ENCODE measurements at places on chromosomes 11 and 22.

DNA sequence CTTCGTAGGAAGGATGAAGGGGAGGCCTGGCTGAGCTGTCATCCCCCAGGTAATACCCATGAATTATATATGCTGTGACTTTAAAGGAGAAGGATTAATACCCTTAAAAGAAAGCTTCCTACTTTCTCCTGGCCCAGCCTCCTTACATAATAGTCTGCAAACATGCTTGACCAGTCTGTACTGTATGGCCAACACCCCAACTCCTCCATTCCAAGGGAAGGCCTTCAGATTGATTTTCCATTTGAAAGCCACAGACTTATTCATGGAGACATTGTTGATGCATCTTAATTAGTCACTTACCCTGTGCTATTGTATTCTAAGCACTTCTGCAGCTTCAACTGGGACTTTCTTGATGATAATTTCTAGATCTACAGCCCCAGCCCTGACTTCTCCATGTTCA is 2.0 kb downstream of the PAAF1 start:
- no peak for DNase-seq

- DNase-seq = no peak
Observed at GRCh38 chr11:61754534-61755482, 2.4 kb downstream of the MYRF start.

- no peak for DNase-seq
Observed at GRCh38 chr22:27726331-27726685, 75.2 kb downstream of the MN1 start.

DNA sequence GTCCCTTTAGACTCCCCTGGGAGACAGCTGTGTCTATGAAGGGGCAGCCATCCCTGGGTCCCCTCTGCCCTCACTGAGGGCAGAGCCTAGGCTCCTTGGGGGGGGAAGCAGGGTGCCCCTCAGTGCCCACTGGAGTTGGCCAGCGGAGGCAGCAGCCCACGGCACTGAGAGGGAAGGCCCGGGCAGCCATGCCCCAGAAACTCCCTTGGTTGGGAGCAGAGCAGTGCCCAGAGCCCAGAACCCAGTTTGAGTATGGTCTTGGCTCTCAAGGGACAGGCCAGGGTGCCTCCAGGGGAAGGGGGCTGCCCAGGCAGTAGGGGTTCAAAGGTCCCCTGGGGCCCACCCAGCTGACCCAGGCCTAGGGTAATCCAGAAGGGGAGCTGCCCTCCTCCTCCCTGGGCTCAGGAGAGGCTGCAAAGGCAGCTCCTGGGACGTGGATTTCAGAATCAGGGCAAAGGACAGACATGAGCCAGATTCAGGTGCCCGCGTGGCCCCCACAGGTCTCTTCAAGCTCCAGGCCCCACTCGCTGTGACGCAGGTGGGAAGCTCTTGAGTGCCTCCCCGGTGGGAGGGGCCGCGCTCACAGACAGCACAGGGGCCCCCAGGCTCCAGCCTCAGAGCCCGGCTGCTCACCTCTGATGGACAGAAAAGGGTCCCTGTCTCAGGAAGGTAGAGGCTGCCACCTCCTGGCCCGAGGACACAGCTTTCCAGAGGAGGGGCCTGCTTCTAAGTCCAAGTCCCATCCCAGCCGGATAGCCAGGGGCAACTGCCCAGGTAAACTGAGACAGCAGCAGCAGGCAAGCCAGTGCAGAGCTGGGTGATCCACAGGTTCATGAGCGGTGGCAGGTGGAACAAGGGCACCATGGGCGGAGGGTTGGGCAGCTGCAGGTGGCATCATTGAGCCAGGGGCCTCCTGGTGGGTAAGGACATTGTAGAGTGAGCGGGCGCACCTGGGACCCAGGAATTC is 2.6 kb downstream of the C11orf21 start:
- DNase-seq = no peak

DNA sequence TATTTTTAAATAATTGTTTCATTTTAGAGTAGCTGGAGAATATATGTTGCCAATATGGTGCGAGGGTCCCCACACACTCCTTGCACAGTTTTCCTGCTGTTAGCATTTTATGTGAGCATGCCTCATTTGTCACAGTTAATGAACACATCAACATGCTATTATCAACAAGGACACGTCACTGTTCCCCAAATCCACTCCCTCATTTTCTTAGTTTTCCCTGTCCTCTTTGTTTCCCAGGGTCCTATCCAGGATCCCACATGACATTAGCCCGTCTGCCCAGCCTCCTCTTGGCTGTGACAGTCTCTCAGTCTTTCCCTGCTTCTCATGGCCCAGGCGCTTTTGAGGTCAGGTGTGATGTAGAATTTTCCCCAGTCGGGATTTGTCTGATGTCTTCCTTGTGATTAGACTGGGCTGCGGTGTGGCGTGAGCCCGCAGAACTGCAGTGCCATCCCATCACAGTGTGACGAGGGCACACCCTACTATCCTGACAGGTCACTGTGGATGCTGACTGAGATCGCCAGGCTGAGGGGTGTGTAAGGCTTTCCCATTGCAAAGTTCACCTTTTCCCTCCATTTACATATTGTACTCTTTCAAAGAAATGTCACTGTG is 450.6 kb upstream of the B3GAT1 start:
- DNase-seq = no peak

DNA sequence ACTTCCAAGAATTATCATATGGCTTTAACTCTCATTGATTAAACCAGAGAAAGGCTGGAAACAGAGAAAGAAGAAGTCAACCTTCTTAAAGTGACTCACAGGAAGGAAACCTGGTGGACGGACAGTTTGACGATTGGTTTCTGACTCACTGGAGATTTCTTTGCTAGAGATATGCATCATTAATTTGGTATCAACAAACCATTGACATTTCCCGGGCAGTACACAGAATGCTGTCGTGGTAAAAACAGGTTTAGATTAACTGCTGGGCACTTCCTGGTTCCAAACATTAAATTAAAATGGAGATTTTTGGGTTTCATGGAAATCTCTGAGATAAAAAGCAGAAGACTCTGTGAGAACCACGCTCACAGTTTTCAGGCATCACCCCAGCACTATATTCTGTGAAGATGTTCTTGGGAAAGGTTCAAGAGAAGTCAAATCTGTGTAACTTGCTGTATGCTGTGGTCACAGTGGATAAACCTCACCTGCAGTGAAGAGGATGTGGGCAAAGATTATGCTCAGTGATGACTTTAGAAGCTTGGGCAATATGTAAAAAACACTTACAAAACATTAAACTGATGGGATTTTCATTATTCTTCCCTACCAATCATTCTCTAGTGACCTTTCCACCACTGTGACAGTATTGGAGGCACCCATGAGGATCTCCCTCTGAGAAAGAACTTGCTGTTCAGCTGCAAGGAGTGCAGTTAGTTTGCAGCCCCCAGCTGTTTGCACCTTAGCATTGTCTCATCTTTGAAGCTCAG is 61.1 kb upstream of the CD44 start:
- peak; percentile 50 for DNase-seq

- DNase-seq = no peak
Observed at GRCh38 chr11:117092951-117093590, 5.2 kb downstream of the SIK3 start.

- no peak for DNase-seq
Observed at GRCh38 chr11:64766881-64767280, 7.1 kb upstream of the PYGM start.

DNA sequence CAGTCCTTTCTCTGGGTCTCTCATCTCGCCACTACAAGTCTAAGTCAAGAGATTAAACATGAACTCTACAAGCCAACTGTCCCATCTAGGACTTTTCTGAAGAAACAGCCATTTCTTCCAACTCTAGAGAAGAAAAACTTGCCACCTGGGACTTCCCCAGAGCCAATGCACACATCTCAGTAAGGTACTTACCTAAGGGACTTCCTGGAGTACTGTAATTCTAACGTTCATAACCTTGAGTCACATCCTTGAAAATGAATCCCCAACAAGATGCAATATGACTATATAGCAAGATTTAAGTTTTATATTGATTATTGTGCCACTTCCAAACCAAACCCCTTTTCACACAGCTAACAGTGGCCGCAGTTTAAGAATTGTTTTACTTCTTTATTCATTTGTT is 11.9 kb upstream of the ISX start:
- no peak for DNase-seq

GRCh38 chr11:10695833-10696232 is 2.3 kb upstream of the IRAG1 start:
- no peak for DNase-seq

GRCh38 chr11:41201156-41201555 is 258.3 kb downstream of the LRRC4C start:
- no peak for DNase-seq

DNA sequence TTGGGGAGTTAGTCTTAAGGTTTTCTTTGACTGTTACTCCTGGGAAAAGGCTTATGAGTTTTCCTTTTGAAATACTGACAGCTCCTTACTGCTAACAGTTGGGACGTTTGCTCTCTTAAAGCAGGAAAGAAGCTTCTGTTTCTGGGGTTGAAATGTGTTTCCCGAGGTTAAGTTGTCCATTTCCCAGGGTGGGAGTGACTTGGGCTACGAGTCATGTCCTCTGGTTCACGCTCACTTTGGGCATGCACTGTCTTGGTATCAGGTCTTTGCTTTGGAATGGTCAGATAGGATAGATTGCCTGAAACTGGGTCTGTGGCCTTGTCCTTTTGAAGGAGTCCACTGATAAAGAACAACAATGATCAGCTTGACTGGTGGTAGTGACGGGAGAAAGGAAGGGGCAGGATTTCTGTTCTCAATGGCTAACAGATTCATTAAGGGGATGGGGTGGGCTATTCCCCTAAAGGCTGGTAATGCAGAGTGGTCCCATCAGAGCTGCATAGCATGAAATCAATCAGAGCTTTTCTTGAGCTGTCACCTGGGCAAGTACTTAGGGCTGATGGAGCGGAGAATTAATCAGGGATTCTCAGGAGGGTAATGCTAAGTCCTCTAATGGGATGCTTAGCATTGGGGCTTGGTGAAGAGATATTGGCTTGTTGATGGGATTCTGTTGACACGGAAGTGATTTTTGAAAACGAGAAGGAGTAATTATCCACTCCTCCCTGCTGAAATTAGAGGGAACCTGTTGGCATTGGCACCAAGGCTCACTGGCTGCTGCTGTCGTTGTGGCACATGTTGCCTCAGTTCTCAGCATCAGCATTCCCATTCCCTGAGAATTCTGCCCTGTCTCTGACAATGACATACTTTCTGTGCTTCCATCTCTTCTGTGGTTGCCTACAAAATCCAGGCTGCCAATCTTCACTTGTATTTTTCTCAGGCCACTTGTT is 81.6 kb downstream of the TEAD1 start:
- DNase-seq = no peak

DNA sequence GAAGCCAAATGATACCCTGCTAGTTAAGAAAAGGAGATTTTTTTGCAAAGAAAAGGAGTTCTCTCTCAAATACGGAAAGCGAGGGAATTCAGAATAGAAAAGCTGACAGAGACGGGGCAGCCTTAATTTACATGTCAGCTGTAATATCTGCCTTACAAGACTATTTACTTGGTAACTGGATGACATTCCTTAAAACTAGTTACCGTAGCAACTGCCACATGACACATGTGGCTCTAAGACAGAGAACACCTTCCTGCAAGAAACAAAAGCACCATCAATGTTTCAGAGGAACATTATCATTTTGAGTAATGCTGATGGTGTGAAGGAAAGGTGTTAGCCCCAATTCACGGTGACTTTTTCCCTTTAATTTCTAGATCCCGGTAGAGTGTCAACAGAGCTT is 222.1 kb downstream of the LRRC4C start:
- DNase-seq = no peak

DNA sequence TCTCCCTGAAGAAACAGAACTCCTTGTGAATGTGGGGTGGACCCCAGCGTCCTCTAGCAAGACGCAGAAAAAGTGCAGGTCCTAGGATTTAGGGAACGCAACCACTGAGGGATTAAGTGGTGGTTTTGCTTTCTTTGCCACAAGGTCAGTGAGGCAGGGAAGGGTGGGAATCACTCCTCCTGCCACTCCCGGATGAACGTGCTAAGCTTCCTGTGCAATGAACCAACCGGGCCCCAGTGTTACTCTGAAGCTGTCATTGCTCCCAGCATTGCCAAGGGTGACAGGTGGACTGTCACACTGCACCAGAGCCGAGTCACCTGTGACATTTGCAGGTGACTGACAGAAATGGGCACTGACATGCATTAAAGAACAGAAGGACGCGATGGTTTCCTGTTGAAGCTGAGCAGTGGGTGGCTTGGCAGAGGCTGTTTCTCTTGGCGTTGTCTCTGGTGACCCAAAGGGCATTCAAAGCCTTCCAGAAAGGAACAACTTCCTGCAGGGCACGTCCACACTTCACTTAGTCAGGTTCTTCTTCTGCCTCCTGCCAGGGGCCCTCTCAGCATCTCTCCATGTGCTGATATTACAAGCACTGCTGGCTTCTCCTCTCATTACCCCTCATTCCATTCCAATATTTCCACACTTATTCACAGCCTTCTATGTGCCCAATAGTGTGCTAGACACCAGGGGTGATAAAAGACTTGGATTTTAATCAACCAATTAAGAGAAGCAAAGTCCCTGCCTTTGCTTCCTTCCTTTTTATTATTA is 9.7 kb downstream of the KIRREL3 start:
- no peak for DNase-seq

GRCh38 chr11:64230985-64231365 is 627 bp downstream of the DNAJC4 start:
- DNase-seq = no peak

- no peak for DNase-seq
Observed at GRCh38 chr22:45696227-45696626, 24.6 kb downstream of the ATXN10 start.

GRCh38 chr11:110076371-110076965 is 16.7 kb upstream of the ZC3H12C start:
- no peak for DNase-seq

DNA sequence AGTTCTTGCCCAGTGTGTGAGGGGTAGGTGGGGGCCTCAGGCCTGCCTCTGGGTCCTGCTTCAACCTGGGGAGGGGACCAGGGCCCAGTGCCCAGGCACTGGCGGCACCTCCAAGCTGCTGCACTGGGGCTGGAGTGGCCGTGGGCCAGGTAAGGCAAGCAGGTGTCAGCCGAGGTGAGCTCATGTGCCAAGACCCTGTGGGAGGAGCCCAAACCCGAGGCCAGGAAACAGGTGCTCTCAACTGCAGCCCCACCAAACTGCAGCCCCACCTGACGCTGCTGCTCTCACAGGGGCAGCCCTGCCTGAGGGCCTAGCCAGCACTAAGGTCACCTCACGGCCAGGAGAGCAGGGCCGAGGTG is 18.1 kb upstream of the GNB1L start:
- no peak for DNase-seq

GRCh38 chr11:9092853-9093778 is 1.7 kb upstream of the SCUBE2 start:
- no peak for DNase-seq

DNA sequence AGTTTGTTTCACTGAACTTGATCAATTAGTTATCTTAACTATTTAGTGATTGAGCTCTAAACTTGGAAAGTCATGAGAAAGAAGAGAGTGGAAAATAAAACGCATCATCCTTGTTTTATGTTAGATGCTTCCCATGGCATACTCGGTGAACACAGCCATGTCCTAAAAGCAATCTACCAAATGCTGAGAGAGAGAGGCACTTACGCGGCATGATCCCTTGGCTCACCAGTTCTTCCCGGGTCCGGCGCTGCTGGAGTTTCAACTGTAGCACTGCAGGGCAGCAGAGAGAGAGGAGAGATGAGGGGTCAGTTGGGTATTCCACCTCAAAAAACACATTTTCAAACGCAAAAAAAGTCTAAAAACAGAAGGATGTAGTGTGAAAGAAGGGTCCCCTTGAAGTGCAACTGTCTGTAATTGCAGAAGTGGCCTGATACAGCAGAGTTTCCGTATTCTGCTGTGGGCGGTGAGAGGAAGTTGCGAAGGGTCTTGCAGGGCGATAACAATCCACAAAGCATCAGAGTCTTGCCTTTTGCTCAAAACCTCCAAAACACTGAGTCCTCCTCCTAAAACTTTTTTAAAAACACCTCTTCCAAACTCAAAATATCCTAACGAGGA is 92.7 kb downstream of the SGSM3 start:
- no peak for DNase-seq

Measured in HS-27A (cell line).